ENCODE measurements at places on chromosomes 3 and 15.

GRCh38 chr3:10193692-10194327 is 29.1 kb downstream of the IRAK2 start:
- no peak for DNase-seq

- DNase-seq, result no peak
Measured at GRCh38 chr15:55247766-55248427, 41.7 kb downstream of the RAB27A start.

GRCh38 chr15:60871731-60872130 is 357.4 kb downstream of the RORA start:
- DNase-seq, result no peak

DNA sequence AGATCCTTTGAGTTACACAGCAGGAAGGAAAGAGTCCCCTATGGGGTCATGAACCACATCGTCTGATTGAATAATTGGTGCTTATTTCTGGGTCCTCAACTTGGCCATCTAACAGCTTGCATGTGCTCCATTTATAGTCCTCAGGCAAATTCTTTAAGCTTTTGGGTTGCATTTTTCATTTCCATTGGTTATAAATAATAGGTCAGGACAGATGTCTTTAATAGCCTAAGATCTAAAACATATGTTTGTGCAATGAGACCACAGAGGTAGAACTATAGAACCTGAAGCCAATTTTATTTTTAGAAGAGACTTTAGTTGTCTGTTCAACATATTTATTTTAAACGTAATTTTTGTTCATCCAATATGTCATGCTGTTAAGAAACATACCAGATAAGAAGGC is 43.2 kb downstream of the CD200R1L start:
- no peak for DNase-seq

GRCh38 chr15:37652646-37653417 is 281.6 kb upstream of the TMCO5A start:
- DNase-seq, result no peak

GRCh38 chr3:10338591-10339353 is 17.9 kb upstream of the SEC13 start:
- DNase-seq, result no peak

DNA sequence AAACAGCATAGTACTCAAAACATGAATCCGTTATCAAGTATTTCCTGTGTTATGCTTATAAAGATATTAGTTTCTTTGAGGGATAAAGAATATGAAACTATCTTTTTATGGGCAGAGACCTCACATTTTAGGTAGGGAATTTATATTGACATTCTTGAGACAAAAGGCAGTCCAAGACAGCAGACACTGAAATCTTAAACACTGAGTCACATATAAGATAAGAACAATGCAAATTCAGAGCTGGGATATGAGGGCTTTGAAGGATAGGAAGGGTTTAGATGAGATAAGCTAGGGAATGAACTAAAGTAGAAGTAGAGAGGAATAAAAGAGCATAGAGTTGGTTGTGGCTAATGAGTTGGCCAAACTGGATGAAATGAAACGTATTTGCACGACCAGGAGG is 58.4 kb downstream of the ASTE1 start:
- DNase-seq, result no peak

DNA sequence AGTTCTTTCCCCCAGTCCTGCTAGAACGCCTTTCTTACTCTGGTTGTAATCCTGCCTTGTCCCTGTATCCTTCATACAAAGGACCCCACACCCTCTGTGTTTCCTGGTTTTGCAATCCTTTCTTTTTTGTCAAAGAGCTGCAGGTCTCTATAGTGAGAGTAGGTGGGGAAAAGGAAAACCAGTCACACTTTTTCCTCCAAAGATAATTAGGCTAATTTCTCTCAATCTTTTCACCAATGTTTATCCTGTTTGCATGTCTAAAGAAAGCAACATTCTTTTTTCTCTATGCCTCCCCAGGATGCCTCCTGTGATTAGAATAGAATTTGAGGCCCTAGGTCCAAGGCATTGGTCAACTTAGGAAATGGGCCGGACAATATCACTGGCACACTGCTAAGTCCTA is 25.4 kb downstream of the SEMA6D start:
- no peak for DNase-seq

GRCh38 chr3:126179825-126180476 is 435 bp downstream of the ALDH1L1 start:
- DNase-seq, result peak; percentile 11

GRCh38 chr15:62249501-62249900 is 84.4 kb upstream of the C2CD4B start:
- no peak for DNase-seq

- DNase-seq, result no peak
Measured at GRCh38 chr3:123329636-123330340, 119.1 kb downstream of the ADCY5 start.

GRCh38 chr3:166860217-166860616 is 519.9 kb downstream of the ZBBX start:
- no peak for DNase-seq
